ENCODE measurements at places on chromosomes 5 and 9.
A peak's percentile ranks its signal among the peaks of the same experiment; 100 is the strongest.

GRCh38 chr9:6692433-6692832, 46.9 kb upstream of the GLDC start:
- no peak for DNase-seq

- no peak for DNase-seq
These were observed 152.5 kb downstream of the ADAMTS6 start for GRCh38 chr5:65329266-65329665.

DNA sequence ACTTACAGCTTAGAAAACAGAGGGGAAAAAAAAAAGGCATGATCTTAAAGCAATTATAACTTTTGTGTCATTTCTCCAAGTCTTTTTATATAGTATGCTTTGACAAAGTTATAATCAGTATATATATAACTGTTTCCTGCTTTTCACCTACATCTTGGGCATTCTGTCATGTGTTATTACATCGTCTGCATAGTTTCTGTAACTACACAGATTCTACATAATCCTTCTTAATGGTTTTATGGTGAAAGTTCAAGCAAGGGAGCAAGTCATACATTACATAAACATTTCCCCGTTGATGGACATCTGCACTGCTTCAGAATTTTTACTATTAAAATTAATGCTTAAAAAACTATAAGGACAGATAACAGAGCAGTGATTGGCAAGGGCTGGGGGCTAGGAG, 12.1 kb downstream of the FEM1C start:
- no peak for DNase-seq

- DNase-seq: peak; percentile 67
These were observed 157.1 kb downstream of the ARRDC3 start for GRCh38 chr5:91225848-91226686.

GRCh38 chr9:109950710-109951443, 170.9 kb downstream of the PALM2AKAP2 start:
- DNase-seq: no peak

GRCh38 chr9:135340726-135341475, 138.7 kb upstream of the PPP1R26 start:
- DNase-seq: no peak

DNA sequence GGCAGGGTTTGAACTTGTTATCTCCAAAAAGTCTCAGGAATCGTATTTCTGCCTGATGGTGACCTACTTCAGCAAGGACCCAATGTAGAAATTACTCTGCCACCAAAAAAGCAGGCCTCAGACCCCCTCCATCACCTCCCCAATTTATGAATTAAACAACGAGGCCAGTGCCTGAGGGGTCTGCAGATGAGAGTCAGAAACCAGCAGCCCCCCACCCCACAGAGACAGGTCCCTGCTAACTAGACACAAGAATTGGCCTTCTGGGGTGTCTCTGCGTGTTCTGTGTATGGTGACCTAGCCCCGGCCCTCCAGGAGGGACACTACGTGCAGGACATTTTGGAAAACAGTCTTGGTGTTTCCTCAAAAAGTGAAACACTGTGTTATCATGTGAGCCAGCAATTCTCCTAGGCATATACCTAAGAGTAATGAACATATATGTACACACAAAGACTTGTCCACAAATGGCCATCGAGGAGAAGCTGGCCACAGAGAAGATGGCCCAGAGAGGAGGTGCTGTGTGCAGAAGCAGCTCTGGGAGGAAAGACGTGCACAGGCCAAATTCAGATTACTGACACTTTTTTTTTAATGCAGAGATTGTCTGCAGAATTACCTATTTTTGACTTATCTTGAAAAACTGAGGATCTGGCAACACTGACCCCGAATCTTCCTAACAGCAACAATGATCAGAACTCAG, 93.8 kb downstream of the ADAMTS2 start:
- DNase-seq: no peak

GRCh38 chr5:121108725-121109124, 644.6 kb downstream of the PRR16 start:
- no peak for DNase-seq

- no peak for DNase-seq
These were observed 262.0 kb downstream of the HTR1A start for GRCh38 chr5:63700241-63700640.

DNA sequence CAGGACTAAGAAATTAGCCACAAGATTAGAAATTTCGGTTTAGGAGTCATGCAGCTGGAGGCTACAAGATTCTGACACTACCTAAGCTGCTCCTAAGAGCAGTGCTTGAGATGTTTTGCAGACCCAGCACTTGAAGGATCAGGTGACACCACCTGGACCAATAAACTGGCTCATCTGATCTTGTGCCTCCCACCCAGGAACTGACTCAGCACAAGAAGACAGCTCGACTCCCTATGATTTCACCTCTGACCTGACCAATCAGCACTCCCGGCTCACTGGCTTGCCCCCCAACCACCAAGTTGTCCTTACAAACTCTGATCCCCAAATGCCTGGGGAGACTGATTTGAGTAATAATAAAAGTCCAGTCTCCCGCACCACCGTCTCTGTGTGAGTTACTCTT, 170.4 kb downstream of the TTC39B start:
- DNase-seq: no peak

DNA sequence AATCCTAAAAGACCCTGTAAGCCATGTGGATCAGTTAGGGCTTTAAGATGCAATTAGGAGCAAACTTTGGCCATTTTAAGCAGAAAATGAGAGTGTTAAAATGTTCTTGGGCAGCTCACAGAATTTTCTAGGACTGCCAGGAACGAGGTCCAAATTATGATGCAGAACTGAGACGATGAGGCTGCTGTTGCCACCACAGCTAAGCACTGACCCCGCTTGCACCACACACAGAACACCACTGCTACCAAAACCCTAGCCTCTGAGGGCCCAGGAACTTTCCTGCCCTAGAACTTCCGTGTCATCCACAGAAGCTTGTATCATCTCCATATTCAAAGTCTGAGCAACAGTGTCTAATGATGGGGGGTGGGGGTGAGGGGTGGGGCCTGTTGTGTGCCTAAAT, 41.0 kb upstream of the PCSK1 start:
- DNase-seq: no peak

DNA sequence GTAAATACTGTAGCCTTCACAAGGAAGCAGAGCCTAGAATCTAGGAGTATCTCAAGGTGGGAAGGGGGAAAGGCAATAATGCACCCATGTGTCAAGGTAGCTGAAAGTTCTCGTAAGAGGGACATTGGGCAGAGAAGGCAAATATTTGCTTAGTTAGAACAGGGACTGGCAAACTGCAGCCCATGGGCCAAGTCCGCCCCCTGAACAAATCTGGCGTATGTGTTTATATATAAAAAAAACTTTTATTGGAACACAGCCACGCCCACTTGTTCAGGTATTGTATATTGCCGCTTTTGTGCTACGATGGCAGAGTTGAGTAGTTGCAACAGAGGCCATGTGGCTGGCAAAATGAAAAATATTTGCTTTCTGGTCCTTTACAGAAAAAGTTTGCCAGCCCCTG, 16.1 kb downstream of the KCNN2 start:
- no peak for DNase-seq

DNA sequence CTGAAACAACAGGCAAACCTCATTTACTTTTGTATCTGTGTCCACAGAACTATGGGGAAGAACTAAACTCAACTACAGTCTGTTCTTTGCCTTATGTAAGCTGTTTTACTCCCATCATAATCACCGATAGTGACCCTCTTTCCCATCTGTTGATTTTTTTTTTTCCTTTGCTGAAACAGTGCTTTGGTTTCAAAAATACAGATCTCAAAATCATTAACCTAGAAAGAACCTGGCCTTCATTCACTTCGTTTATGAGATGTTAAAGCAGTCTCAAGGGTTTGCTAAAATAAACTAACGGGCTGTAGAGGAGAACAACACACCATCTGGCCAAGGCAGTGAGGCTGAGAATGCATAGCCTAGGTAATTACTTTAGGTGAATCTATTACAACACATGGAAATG, 706.6 kb upstream of the ZNF608 start:
- DNase-seq: no peak

GRCh38 chr5:175513297-175513696, 34.9 kb downstream of the SFXN1 start:
- no peak for DNase-seq

- peak; percentile 13 for DNase-seq
These were observed 23.0 kb downstream of the FRRS1L start for GRCh38 chr9:109143881-109144562.

- no peak for DNase-seq
These were observed 17.1 kb downstream of the ENG start for GRCh38 chr9:127837346-127837745.

- no peak for DNase-seq
These were observed 12.3 kb downstream of the PRR7 start for GRCh38 chr5:177458912-177459350.

- DNase-seq: peak; percentile 75
These were observed 92.2 kb downstream of the DOCK8 start for GRCh38 chr9:306907-307306.

DNA sequence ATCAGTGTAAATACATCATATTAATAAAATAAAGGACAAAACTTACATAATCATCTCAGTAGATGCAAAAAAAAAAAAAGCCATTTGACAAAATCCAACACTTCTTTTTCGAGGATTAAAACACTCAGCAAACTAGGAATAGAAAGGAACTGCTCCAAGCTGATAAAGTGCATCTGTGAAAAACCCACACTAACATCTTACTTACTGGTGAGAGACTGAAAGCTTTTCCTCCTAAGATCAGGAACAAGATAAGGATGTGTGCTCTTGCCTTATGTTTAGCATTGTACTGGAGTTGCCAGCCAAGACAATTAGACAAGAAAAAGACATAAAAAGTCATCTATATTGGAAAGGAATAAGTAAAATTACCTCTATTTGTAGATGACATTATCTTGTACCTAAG, 120.2 kb upstream of the SAP30L start:
- no peak for DNase-seq

GRCh38 chr5:169222934-169223594, 77.9 kb downstream of the SLIT3 start:
- no peak for DNase-seq

DNA sequence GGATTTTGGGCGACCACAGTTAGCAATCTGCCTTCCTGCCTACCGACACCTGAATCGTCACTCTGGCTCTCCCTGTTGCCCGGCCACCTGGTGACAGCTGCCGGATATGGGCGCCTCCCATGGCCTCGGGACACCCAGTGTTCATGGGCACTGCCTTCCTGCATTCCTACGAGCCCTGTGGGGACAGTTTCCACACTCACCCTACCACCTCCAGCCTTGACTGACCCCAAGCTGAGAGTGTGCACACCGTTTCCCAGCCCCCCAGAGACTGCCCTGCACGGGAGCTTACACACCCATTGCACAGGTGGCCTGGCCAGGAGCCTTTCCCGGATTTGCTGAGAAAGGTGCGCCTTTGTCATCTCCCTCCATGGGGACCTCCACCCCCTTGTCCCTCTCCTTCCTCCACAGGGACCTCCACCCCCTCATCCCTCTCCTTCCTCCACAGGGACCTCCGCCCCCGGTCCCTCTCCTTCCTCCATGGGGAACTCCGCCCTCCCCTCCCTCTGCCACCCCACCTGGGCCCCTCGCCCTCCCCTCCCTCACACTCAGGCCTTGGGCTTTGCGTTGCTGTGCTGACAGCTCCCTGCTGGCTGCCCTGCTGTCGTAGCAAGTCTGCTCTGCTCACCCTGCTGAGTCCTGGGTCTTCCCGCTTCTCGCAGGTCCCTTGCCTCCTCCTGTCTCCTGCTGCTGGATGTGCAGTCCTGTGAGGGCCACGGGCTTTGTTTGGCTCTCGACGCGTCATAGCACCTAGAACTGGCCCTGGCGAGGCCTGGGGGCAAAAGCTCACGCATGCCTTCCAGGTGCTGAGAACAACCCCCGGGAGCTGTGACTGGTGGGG, 48.4 kb downstream of the MRPL36 start:
- no peak for DNase-seq

DNA sequence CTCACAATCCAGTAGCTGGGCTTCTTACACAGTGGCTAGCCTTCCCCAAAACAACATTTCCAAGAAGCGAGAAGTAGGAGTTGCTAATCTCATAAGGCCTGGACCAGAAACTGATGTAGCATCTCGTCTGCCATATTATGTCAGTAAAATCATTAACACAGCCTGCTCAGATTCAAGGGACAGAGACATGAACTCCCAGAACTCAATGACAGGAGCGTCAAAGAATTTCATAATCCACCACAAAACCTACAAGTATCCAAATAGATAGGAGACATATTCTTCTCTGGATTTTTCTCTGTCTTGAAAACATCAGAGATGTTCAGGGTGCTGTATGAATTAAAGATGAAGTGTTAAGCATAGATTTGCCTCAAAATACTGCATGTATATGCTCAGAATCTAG, 457.6 kb upstream of the ACTBL2 start:
- DNase-seq: no peak

DNA sequence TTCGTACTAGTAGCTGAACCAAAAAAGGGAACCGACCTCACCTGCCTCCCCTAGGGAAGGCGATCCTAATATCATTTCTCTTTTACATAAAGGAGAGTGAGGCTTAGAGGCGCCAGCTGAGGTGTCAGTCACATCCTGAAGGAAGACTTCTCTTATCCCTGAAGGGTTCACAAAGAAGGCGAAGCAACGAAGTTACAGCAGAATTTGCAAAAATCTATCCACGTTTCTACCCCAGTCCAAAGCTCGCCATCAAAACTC, 598 bp upstream of the KIAA1191 start:
- no peak for DNase-seq

DNA sequence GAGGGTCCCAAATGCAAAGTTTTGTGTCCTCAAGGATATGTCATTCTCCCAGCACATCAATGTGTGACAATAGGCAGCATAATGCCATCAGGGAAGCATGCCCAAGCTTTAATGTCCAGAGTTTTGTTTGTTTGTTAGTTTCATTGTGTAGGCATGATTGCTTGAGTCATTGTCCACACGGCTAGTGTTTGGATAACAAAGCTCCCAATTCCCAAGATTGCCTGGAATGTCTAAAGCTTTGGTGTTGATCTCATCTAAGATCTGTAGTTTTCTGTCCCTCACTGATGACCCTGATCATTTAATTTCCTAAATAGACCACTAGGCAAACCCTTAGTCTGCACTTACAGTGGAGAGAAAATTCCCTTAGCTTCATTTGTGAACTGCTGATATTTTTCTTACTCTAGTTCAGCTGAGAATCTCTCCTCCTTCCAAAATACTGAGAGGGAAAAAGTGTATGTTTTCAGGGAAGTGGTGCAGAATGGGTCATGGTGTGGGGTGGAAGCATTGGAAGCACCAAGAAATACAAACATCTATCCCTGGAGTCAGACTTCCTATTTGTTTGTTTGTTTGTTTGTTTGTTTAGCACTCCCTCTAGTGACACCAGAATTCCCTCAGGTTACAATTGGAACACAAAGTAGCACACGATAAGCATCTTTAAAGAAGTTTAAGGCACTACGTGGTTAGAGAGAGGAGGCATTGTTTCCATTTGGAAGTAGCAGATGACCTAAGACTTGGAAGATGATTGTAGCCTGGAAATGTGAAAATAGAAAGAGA, 127.1 kb downstream of the PRDM6 start:
- DNase-seq: no peak
